ENCODE measurements at places on chromosomes 7 and 10. TPM values are rescaled to one million over a fixed set of nuclear protein-coding genes. Genes with fewer than 3 reads are reported as not detected.

- DNase-seq = no peak
Measured at GRCh38 chr10:129331207-129331838, 135.7 kb upstream of the MGMT start.

GRCh38 chr7:135316648-135317313 lies 83.1 kb downstream of the STRA8 start:
- DNase-seq = no peak

GRCh38 chr10:128326251-128326650 lies 200.0 kb upstream of the MKI67 start:
- no peak for DNase-seq

Gene LIPK
- not detected for polyA plus RNA-seq
